SW 1271 (cell line): ENCODE measurements at places on chromosomes 16 and 17.

GRCh38 chr17:54455251-54455868 is 445.3 kb upstream of the TOM1L1 start:
- DNase-seq, result no peak

GRCh38 chr16:2720064-2720457 is at the start of gene PRSS27:
Gene PRSS27, minus strand, starts transcription at chr16:2720224. Its CDS starts 64 bp downstream, at chr16:2720160.
- no peak for DNase-seq

- DNase-seq, result no peak
Observed at GRCh38 chr17:79978548-79978855, 57.2 kb downstream of the TBC1D16 start.

DNA sequence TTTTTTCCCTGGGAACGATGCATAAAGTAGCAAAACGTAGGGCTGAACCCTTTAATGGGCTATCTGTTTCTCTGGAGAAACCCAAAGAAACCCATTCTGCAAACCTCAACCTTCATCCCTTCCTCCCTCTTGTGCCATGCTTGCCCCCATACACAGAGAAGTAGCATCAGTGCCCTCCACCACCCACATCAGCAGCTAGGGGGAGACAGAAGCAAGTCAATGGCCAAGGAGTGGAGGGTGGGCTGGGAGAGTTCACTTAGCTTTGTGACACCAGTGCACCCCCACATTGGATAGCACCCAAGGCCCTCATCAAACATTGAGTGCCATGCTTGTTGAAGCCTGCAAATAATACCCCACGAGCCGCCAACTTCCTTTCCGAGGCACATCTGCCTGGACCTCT is 282.4 kb downstream of the ABCC12 start:
- no peak for DNase-seq

DNA sequence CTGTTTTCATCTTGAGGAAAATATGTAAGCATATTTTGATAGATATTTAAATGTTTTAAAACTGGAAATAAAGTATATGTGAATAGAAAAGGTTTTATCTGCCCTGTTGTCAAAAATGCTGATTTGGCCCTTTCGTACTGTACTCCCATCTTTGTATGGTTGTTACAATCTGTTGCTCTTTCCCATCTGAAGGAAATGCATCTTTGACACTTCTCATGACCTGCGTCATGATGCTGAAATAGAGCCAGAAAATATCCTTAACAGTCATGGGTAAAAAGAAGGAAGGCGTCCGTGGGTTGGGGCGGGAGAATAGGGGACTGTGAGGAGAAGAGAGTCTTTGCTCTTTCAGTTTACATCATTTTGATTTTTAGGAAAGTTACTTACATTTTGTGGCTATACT is 327.7 kb downstream of the BCAS3 start:
- no peak for DNase-seq

DNA sequence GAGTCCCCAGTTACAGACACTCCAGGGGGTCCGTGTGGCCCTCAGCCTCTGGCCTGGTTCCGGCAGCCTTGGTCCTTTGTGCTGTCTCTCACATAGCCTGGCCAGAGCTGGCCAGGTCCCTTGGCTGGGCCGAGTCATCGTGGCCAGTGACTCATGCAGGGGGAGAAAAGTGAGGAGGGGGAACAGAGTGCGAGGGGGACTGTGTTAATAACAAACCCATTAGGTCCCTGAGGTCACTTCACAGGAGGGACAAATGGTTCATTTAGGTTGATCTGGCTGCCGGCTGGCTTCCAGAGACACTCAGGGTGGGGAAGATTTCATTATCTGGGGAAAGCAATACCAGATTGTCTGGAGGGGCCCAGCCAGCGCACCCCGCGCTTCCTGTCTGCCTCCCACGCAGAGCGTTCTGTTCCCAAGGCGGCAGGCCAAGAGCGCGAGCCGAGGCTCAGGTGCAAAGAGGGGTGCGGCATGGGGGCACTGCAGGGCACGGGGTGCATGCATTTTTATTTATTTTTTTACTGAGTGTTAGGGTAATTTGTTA is 223.1 kb downstream of the SEC14L1 start:
- DNase-seq, result no peak

- DNase-seq, result peak; percentile 27
Observed at GRCh38 chr17:4947411-4948165, 742 bp downstream of the PFN1 start.
